ENCODE measurements at places on chromosomes 16 and 17. TPM values are rescaled to one million over a fixed set of nuclear protein-coding genes. Genes with fewer than 3 reads are reported as not detected.

ITGB4 gene
- total RNA-seq = 0.89 TPM

TNFSF13 gene
- total RNA-seq = 0.51 TPM

NEUROD2 gene
- total RNA-seq = not detected

PEX12 gene
- 5.5 TPM for total RNA-seq

DNA sequence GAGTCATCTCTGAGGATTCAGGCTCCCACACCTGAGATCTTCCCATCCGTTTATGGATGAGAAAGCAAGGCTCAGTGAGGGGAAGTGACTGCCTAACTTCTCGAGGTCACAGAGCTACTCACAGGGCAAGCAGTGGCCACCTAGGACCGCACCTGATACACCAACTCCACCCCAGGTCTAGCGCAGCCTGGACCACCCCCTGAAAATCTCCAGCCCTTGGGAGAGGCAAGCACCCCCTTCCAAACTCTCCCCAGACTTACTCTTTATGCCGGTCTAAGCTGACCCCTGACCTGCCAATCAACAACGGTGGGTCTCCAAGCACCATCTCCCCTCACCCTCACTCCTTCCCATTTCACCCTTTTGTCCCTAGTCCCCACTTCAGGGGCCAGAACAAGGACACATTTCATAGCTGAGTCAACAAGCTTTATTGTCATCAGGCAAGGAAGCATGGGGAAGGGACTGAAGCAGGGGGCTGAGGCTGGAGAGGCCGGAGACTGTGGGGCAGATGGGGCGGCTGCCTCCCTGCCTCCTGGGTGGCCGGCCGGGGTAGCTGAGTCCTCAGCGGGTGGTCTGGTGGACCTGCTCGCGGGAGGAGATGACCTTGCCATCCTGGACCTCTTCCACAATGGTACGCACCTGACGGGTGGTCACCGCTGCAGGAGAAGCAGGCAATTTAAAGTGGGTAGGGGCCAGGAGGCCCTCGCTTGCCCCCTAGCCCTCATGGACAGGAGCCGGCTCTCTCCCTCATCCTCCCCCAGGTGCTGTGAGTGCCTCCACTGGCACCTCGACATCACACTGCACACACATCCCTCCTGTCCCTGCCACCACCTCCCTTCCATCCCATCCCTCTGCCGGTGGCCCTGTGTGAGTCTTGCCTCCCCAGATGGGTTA, 5.1 kb downstream of the KRT17 start:
- H3K4me3 ChIP-seq = no peak overlapping the region
- DNase-seq = no peak
- H3K4me1 ChIP-seq = no peaks in the 10 kb centered on the region
- no peaks in the 10 kb centered on the region for H3K36me3 ChIP-seq
- no peak overlapping the region for H3K27ac ChIP-seq

- no peak for DNase-seq
- no peak overlapping the region for H3K27ac ChIP-seq
- no peaks in the 10 kb centered on the region for H3K4me1 ChIP-seq
These were observed 22.6 kb downstream of the SCNN1B start for GRCh38 chr16:23324727-23325126.

DNA sequence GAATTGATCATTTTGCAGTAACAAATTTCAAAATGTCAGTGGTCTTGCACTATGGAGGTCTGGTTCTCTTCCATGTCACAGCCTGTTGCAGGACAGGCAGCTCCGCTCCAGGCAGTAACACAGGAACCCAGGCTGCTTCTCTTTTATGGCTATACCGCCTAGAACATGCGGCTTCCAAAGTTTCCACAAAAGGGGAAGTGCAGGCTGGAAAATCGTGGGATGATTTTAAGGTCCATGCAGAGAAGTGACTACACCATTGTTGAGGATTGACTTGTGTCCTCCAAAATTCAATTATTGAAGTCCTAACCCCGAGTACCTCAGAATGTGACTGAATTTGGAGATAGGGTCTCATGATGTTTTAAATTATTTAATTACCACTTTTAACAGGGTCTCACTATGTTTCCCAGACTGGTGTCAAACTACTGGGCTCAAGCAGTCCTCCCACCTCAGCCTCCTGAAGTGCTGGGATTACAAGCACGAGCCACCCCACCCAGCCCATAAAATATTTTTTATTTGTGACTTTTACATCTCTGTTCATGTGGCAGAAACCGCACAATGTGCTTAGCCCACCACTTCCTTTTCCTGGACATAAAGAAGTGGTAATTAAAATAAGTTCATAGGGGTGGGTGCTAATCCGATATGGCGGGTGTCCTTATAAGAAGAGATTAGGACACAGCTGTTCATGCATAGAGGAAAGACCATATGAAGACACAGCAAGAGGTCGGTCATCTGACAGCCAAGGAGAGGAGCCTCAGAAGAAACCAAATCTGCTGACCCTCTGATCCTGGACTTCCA, 279.2 kb upstream of the RPL38 start:
- DNase-seq = no peak
- no peak overlapping the region for H3K27ac ChIP-seq
- H3K27me3 ChIP-seq = no peaks in the 10 kb centered on the region
- no peaks in the 10 kb centered on the region for H3K36me3 ChIP-seq
- H3K4me3 ChIP-seq = no peak overlapping the region

- no peaks in the 10 kb centered on the region for H3K27me3 ChIP-seq
- peaks cover 5% of the 10 kb centered on the region for H3K4me1 ChIP-seq
- DNase-seq = no peak
- peak overlapping the region; percentile 98 for H3K27ac ChIP-seq
- peak overlapping the region; percentile 97 for H3K4me3 ChIP-seq
- H3K36me3 ChIP-seq = peaks cover 27% of the 10 kb centered on the region
These were observed 729 bp upstream of the CLTC start for GRCh38 chr17:59619035-59619297.

DNA sequence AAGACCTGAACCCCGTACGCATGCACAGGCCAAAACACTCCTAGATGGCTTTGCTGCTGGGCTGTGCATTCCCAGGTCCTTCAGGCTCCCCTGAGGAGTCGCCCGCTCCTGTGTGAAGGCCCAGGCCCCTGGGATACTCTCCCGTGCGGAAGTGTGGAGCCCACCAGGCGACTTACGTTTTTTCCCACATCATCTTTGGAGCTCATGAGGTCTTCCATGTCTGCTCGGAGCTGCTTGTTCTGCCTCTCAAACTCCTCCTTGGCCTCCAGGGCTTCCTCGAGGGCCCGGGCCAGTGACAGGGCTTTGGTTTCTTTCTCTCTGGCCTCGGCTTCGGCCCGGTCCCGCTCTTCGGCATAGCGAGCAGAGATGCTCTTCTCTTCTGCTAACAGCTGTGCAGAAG, 56.4 kb downstream of the NDEL1 start:
- no peak for DNase-seq
- H3K36me3 ChIP-seq = peaks cover 88% of the 10 kb centered on the region
- H3K4me1 ChIP-seq = no peaks in the 10 kb centered on the region
- H3K27ac ChIP-seq = no peak overlapping the region

- H3K27ac ChIP-seq = no peak overlapping the region
- peaks cover 16% of the 10 kb centered on the region for H3K27me3 ChIP-seq
- no peaks in the 10 kb centered on the region for H3K4me1 ChIP-seq
- no peaks in the 10 kb centered on the region for H3K36me3 ChIP-seq
- no peak overlapping the region for H3K4me3 ChIP-seq
- DNase-seq = no peak
These were observed 1.4 kb upstream of the SLFN11 start for GRCh38 chr17:35374766-35375344.

- peaks cover 2% of the 10 kb centered on the region for H3K27me3 ChIP-seq
- DNase-seq = no peak
- no peaks in the 10 kb centered on the region for H3K36me3 ChIP-seq
- H3K4me1 ChIP-seq = peaks cover 5% of the 10 kb centered on the region
- H3K4me3 ChIP-seq = no peak overlapping the region
These were observed 229.7 kb upstream of the RPL38 start for GRCh38 chr17:73973586-73974409.

- H3K4me3 ChIP-seq = no peak overlapping the region
- peaks cover 3% of the 10 kb centered on the region for H3K4me1 ChIP-seq
- peaks cover 33% of the 10 kb centered on the region for H3K27me3 ChIP-seq
- H3K27ac ChIP-seq = no peak overlapping the region
These were observed 118.1 kb downstream of the OR1D5 start for GRCh38 chr17:2945299-2945698.

DNA sequence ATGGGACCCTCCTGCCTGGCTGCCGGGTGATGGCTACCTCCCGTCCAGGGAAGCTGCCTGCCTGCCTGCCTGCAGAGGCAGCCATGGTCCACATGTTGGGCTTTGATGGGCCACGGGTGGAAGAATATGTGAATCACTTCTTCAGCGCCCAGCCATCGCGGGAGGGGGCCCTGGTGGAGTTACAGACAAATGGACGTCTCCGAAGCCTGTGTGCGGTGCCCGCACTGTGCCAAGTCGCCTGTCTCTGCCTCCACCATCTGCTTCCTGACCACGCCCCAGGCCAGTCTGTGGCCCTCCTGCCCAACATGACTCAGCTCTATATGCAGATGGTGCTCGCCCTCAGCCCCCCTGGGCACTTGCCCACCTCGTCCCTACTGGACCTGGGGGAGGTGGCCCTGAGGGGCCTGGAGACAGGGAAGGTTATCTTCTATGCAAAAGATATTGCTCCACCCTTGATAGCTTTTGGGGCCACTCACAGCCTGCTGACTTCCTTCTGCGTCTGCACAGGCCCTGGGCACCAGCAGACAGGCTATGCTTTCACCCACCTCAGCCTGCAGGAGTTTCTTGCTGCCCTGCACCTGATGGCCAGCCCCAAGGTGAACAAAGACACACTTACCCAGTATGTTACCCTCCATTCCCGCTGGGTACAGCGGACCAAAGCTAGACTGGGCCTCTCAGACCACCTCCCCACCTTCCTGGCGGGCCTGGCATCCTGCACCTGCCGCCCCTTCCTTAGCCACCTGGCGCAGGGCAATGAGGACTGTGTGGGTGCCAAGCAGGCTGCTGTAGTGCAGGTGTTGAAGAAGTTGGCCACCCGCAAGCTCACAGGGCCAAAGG, 36.8 kb downstream of the NLRC5 start:
- no peak overlapping the region for H3K27ac ChIP-seq
- H3K36me3 ChIP-seq = no peaks in the 10 kb centered on the region
- DNase-seq = no peak

DNA sequence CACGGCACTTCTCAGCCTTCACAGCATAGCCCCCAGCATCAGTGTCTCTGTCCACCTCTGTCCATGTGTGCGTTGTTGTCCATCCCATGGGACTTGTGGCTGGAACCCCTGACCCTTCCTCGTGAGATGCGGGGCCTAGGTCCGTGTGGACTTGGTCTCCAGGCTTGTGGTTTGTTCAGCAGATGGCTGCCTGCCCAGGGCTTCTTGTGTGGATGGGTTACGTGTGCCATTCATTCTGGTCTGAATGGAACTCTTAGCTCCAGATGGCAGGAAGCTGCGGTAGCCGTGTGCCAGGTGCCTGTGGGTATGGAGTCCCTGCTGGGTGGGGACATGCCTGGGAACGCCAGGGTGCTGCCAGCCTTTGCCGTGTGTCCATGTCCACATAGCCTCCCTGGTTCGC, 31.7 kb upstream of the NUDT16L1 start:
- peaks cover 45% of the 10 kb centered on the region for H3K36me3 ChIP-seq
- no peak for DNase-seq
- H3K27me3 ChIP-seq = no peaks in the 10 kb centered on the region
- H3K4me1 ChIP-seq = no peaks in the 10 kb centered on the region

- H3K4me3 ChIP-seq = no peak overlapping the region
- no peaks in the 10 kb centered on the region for H3K4me1 ChIP-seq
- no peaks in the 10 kb centered on the region for H3K36me3 ChIP-seq
- no peak overlapping the region for H3K27ac ChIP-seq
- no peak for DNase-seq
These were observed 435.6 kb upstream of the DYNLRB2 start for GRCh38 chr16:80105160-80105559.

DNA sequence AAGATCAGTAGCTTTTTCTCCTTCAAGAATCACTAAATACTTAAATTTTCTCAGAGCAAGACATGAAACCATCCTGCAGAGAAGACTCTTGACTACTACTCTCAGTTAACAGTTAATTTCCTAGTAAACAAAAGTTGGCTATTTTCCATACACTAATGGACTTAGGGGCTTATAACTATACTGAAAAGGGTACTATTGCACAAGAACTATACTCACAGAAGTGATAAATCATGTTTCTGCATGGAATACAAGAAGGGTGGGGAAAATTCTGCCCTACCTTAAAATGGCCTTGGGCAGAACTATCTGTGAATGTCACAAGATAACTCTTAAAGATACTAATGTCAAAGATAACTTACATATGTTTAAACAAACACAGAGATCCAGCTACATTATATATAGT, 12.5 kb downstream of the ZNF652 start:
- peaks cover 5% of the 10 kb centered on the region for H3K36me3 ChIP-seq
- no peaks in the 10 kb centered on the region for H3K4me1 ChIP-seq
- DNase-seq = no peak
- no peak overlapping the region for H3K4me3 ChIP-seq
- no peak overlapping the region for H3K27ac ChIP-seq

GRCh38 chr16:12087901-12088421, 111.4 kb downstream of the SNX29 start:
- no peaks in the 10 kb centered on the region for H3K36me3 ChIP-seq
- H3K27ac ChIP-seq = no peak overlapping the region
- H3K4me3 ChIP-seq = no peak overlapping the region
- H3K4me1 ChIP-seq = peaks cover 20% of the 10 kb centered on the region
- DNase-seq = no peak

- H3K36me3 ChIP-seq = no peaks in the 10 kb centered on the region
- H3K27me3 ChIP-seq = peaks cover 3% of the 10 kb centered on the region
- H3K4me3 ChIP-seq = no peak overlapping the region
- no peak overlapping the region for H3K27ac ChIP-seq
These were observed 57.3 kb downstream of the SLC6A2 start for GRCh38 chr16:55713103-55713502.
